H1 (cell line): ENCODE measurements at places on chromosomes 2 and 18. TPM values are rescaled to one million over a fixed set of nuclear protein-coding genes. Genes with fewer than 3 reads are reported as not detected.

DNA sequence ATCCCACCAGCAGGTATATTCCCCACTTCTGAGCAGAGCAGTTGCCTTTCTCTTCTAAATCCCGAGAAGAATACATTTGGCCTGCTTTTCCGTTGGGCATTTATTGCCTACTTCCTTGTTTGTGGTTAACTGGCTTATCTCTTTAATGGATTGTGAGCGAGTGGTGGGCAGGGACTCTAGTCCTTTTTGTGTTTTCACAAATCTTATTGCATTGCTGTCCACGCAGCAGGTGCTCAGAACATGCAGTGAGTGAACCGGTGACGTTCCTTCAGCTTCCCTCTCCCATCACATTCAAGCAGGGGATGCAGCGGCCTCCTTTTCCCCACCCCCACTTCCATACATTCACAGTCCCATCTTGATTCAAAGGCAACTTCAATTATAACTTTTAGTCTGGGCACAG is 28.9 kb upstream of the GAREM2 start:
- H3K4me1 ChIP-seq, result no peaks in the 10 kb centered on the region
- no peaks in the 10 kb centered on the region for H3K27me3 ChIP-seq

GRCh38 chr18:55918444-55918843 is 330.5 kb upstream of the TCF4 start:
- H3K27me3 ChIP-seq, result no peaks in the 10 kb centered on the region
- no peaks in the 10 kb centered on the region; the same call in 1 of the 2 replicates for H3K4me1 ChIP-seq
- no peak for DNase-seq
- H3K4me3 ChIP-seq, result no peak overlapping the region

DNA sequence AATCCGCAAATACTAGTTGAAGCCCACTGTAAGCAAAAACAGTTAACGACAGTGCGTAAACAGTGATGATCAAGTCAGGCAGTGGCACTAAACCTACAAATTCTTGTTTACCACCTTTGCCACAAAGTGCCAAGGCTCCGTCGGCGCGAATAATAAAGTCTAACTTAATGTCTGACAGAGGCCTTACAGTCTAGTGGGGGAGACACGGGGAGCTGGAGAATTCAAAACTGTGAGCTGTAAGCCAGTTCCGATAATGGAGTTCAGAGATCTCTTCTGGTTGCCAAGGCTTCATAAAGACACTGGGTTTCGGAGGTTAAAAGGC is 284 bp upstream of the EXOC6B start:
- H3K36me3 ChIP-seq, result no peaks in the 10 kb centered on the region
- H3K4me1 ChIP-seq, result peaks cover 6% of the 10 kb centered on the region; the same call in 1 of the 2 replicates
- H3K4me3 ChIP-seq, result no peak overlapping the region; the same call in 1 of the 2 replicates
- no peaks in the 10 kb centered on the region for H3K27me3 ChIP-seq

Gene HOXD4
- total RNA-seq, result not detected in 2 replicates

DNA sequence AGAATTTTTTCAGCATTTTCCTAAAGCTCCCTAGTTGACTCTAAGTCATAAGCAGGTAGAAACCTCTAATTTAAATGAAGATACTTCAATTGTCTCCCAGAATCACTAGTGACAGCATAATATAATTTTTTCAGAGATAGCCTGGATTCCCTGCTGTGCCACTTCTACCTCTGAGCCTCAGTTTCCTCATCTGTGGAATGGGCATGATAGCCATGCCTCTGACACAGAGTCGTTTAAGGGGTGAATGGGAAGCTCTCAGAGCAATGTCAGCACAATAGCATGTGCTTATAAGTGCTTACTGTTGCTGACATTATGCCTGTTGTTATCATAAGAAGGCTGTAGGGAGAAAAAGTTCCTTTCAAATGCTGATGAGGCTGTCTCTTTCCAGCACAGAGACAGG is 48.0 kb downstream of the SFXN5 start:
- no peaks in the 10 kb centered on the region for H3K27me3 ChIP-seq
- no peak for DNase-seq
- no peak overlapping the region for H3K4me3 ChIP-seq
- no peaks in the 10 kb centered on the region for H3K4me1 ChIP-seq
- no peaks in the 10 kb centered on the region for H3K36me3 ChIP-seq

GRCh38 chr18:10923141-10923540 is 226.2 kb downstream of the PIEZO2 start:
- H3K36me3 ChIP-seq, result no peaks in the 10 kb centered on the region
- no peak overlapping the region for H3K27ac ChIP-seq
- H3K4me3 ChIP-seq, result no peak overlapping the region

DNA sequence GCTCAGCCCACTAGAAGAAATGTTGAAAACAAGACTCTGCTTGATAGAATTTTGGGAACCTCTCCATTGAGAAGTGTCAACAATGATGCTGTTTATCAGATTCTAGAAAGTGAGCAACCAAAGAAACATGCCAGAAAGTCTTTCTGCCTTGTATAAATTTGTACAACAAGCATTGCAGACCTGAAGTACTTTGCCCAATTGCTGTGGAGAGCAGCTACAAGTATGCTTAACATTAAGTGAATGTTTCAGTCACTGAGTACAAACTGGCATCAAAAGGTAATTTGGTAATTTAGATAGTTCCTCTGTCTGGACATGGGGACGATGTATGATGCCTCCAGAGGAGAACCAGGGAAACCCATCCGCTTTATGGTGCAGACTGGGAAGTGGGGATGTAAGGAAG is 33.4 kb upstream of the SKA1 start:
- H3K4me3 ChIP-seq, result no peak overlapping the region
- DNase-seq, result no peak
- H3K36me3 ChIP-seq, result no peaks in the 10 kb centered on the region
- H3K4me1 ChIP-seq, result no peaks in the 10 kb centered on the region
- no peak overlapping the region for H3K27ac ChIP-seq

GRCh38 chr2:119753041-119753929 is 6.4 kb upstream of the PTPN4 start:
- no peak overlapping the region for H3K4me3 ChIP-seq
- peak; percentile 47 for DNase-seq
- no peaks in the 10 kb centered on the region for H3K36me3 ChIP-seq
- peaks cover 3% of the 10 kb centered on the region for H3K4me1 ChIP-seq
- H3K27me3 ChIP-seq, result no peaks in the 10 kb centered on the region
- no peak overlapping the region for H3K27ac ChIP-seq

GRCh38 chr2:31269087-31269486 is 35.1 kb downstream of the EHD3 start:
- no peaks in the 10 kb centered on the region for H3K36me3 ChIP-seq
- H3K27ac ChIP-seq, result no peak overlapping the region

GRCh38 chr2:50221106-50221505 is 810.8 kb downstream of the NRXN1 start:
- H3K27me3 ChIP-seq, result no peaks in the 10 kb centered on the region
- H3K4me1 ChIP-seq, result peaks cover 14% of the 10 kb centered on the region; the same call in 1 of the 2 replicates
- DNase-seq, result no peak
- no peak overlapping the region for H3K4me3 ChIP-seq
- H3K36me3 ChIP-seq, result no peaks in the 10 kb centered on the region

Gene ESPNL
- 1.3 and 1.8 TPM in 2 replicates for total RNA-seq

DNA sequence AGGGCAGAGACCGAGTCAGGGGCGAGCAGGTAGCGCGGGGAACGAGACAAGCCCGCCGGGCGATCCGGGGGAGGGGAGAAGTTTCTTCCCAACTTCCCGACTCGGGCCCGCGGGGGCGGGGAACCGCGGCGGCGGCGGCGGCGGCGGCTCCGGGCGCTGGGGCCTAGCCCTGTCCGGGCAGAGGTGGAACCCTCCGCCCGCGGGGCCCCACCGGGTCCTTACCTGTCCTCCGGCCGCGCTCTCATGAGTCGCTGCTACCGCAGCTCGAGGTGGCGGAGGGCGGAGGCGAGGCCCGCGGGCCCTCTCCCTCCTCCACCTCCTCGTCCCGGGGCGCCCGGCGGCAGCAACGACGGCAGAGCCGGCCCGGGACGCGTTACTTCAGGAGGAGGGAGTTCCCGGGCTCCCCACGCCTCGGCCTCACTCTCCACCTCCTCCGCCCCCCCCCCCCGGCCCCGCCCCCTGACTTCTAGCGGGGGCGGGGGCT is at the start of gene YES1:
YES1 (minus strand) TSS at position 351 of the 484 bp plus-strand sequence. CDS start 55,415 bp downstream, outside the sequence.
- no peaks in the 10 kb centered on the region for H3K36me3 ChIP-seq
- H3K4me1 ChIP-seq, result no peaks in the 10 kb centered on the region
- peak within 1 kb of the TSS; percentile 94 for H3K27ac ChIP-seq
- DNase-seq, result no peak

- H3K27me3 ChIP-seq, result no peaks in the 10 kb centered on the region
- no peak overlapping the region for H3K4me3 ChIP-seq
- peaks cover 5% of the 10 kb centered on the region for H3K4me1 ChIP-seq
- no peaks in the 10 kb centered on the region for H3K36me3 ChIP-seq
- no peak for DNase-seq
- no peak overlapping the region for H3K27ac ChIP-seq
These were observed 2.5 kb upstream of the PDCL3 start for GRCh38 chr2:100560216-100560830.

GRCh38 chr2:126527836-126528490 is 128.0 kb upstream of the GYPC start:
- no peak overlapping the region for H3K27ac ChIP-seq
- H3K36me3 ChIP-seq, result no peaks in the 10 kb centered on the region
- no peaks in the 10 kb centered on the region for H3K4me1 ChIP-seq
- no peaks in the 10 kb centered on the region for H3K27me3 ChIP-seq
- H3K4me3 ChIP-seq, result no peak overlapping the region

DNA sequence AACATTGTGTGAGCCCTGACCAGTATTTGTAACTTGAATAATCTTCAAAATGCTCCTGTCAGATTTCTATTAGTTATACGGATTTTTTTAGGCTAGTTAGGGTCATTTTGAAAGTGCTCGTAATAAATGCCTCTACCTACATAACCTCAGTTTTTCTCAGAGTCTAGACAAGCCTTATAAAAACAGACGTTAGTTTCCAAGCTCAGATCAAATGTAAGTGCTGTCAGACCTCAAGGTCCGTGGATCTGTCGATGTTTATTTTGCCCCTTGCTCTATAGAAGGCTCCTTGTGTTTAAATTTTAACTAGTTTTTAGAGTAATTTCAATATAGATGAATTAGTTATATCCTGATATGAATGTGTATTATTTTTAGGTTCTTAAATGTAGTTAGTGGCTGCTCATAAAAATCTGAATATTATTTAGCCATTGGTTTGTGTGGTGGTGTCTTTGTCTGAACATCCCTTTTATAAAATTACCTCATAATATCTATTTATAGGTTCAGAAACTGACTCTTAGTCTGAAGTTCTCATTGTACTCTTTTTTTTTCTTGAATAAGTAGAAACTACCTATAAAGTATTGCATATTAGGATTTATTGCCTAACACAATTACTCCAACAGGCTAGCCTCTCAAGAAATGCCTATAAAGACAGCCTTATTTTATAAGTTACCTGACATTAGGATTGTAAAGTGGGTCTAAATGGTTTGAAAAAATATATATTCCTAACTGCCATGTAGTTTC is 71.1 kb downstream of the MTA3 start:
- no peaks in the 10 kb centered on the region for H3K27me3 ChIP-seq
- no peaks in the 10 kb centered on the region for H3K36me3 ChIP-seq
- H3K27ac ChIP-seq, result no peak overlapping the region
- H3K4me1 ChIP-seq, result peaks cover 3% of the 10 kb centered on the region

DNA sequence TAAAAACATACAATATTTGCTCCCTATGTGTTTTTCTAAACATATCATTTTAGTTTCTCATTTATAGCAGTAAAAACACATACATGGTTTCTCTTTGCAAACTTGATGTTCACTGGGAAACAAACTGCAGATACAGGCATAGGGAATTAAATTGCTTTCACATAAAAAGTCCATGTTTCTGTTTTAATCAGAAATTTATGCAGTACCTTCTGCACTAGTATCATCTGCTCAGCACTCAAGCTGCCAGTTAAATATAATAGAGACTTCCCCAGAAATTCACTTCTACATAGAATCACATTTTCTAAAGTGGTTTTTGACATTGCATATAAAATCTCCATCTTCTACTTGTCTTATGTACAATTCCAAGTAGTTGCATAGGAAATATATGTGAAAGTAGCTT is 1107.3 kb upstream of the NRXN1 start:
- H3K27me3 ChIP-seq, result no peaks in the 10 kb centered on the region
- H3K27ac ChIP-seq, result no peak overlapping the region
- H3K4me1 ChIP-seq, result no peaks in the 10 kb centered on the region
- H3K36me3 ChIP-seq, result no peaks in the 10 kb centered on the region
- H3K4me3 ChIP-seq, result no peak overlapping the region
- no peak for DNase-seq

- no peak for DNase-seq
- H3K27me3 ChIP-seq, result no peaks in the 10 kb centered on the region
- H3K4me1 ChIP-seq, result no peaks in the 10 kb centered on the region; the same call in 1 of the 2 replicates
- no peak overlapping the region for H3K27ac ChIP-seq
- peaks cover 6% of the 10 kb centered on the region; the same call in 1 of the 2 replicates for H3K36me3 ChIP-seq
- H3K4me3 ChIP-seq, result no peak overlapping the region
These were observed 31.0 kb downstream of the RNF125 start for GRCh38 chr18:32049393-32050171.

GRCh38 chr2:199101487-199101886 is 356.3 kb downstream of the SATB2 start:
- no peak overlapping the region for H3K27ac ChIP-seq
- no peaks in the 10 kb centered on the region for H3K36me3 ChIP-seq
- DNase-seq, result no peak
- H3K4me3 ChIP-seq, result no peak overlapping the region
- H3K4me1 ChIP-seq, result no peaks in the 10 kb centered on the region

- DNase-seq, result no peak
- no peak overlapping the region for H3K27ac ChIP-seq
- no peaks in the 10 kb centered on the region for H3K4me1 ChIP-seq
- H3K4me3 ChIP-seq, result no peak overlapping the region
- no peaks in the 10 kb centered on the region; the same call in 1 of the 2 replicates for H3K36me3 ChIP-seq
- H3K27me3 ChIP-seq, result no peaks in the 10 kb centered on the region
These were observed 86.8 kb downstream of the METTL8 start for GRCh38 chr2:171346723-171347557.

- no peaks in the 10 kb centered on the region for H3K27me3 ChIP-seq
- H3K27ac ChIP-seq, result no peak overlapping the region
- H3K4me1 ChIP-seq, result no peaks in the 10 kb centered on the region
- no peaks in the 10 kb centered on the region for H3K36me3 ChIP-seq
These were observed 60.5 kb upstream of the ZNG1B start for GRCh38 chr2:113376913-113377445.

- DNase-seq, result no peak
- no peak overlapping the region for H3K27ac ChIP-seq
- H3K4me3 ChIP-seq, result no peak overlapping the region; the same call in 1 of the 2 replicates
These were observed 65.5 kb upstream of the PMAIP1 start for GRCh38 chr18:59834267-59834666.

DNA sequence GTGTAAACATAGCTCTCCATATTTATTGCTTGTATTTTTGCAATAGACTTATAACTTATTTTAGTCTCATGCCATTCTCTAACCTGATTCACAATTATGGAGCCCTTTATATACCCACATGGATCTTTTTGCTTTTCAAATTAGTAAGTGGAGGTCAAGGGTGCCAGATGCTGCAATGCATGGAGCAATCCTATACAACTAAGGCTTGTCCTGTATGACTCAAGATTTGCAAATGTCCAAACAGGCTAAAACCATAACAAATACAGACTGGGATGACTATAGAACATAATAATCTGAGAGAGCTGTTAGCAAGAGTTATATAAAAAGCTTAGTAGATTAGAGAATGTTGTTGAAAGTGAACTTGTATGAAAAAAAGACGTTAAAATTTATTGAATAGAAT is 690.4 kb upstream of the NRXN1 start:
- DNase-seq, result no peak
- no peaks in the 10 kb centered on the region for H3K27me3 ChIP-seq
- H3K4me3 ChIP-seq, result no peak overlapping the region
- no peak overlapping the region for H3K27ac ChIP-seq
- no peaks in the 10 kb centered on the region for H3K36me3 ChIP-seq

Gene ZNF385B
- 2.9 and 3.7 TPM in 2 replicates for total RNA-seq

- no peaks in the 10 kb centered on the region for H3K27me3 ChIP-seq
- H3K36me3 ChIP-seq, result no peaks in the 10 kb centered on the region
- no peak overlapping the region for H3K27ac ChIP-seq
- peaks cover 6% of the 10 kb centered on the region for H3K4me1 ChIP-seq
- H3K4me3 ChIP-seq, result no peak overlapping the region
- no peak for DNase-seq
These were observed 95.4 kb downstream of the ZBTB7C start for GRCh38 chr18:48313792-48314191.
